ENCODE measurements at places on chromosomes 7 and 10. TPM values are rescaled to one million over a fixed set of nuclear protein-coding genes. Genes with fewer than 3 reads are reported as not detected.
A peak's percentile ranks its signal among the peaks of the same experiment; 100 is the strongest.

GRCh38 chr7:105297985-105298384, 90.7 kb downstream of the SRPK2 start:
- DNase-seq, result no peak

GIMAP1 gene
- not detected for total RNA-seq

DNA sequence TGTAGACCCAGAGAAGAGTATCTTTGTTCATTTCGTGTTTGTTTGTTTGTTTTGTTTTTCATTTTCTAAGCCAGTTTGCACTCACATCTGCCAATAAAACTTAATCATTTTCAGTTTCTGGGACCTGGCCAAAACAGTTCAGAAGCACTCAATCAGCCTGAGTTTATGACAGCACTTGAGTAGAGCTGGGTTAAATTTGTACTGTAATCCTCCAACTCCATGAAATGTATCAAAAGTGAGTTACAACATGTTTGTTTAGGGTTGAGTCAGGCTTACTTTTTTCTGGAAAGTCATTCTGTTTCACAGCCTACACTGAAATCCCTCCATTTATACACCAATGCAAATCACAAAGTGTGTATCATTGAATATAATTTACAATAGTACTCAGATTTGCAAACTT, 91.9 kb downstream of the ZWINT start:
- DNase-seq, result no peak

- no peak for DNase-seq
Observed at GRCh38 chr10:20988357-20988983, 91.4 kb upstream of the NEBL start.

GRCh38 chr10:24408365-24408764, 199.4 kb downstream of the KIAA1217 start:
- DNase-seq, result no peak

SPDYE1 gene
- total RNA-seq, result not detected

DNA sequence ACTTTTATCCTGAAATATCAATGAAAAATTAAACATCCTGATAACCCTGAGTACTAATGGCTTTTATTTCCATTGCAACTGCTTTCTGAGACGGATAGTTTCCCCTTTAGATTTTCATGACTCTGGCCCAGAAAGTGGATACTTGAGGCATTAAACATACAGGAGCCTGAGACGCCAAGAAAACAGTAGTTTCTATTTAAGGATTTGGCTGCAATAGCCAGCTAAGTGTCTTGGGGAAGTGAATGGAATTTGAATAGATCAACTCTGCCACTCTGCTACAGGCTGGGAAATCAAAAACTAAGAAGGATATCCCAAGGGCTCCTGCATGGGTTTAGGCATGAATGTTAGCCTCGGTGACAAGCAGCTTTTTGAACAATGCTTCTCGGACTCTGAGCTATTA, 24.7 kb upstream of the GPAM start:
- DNase-seq, result no peak

FXYD4 gene
- not detected for total RNA-seq

CALHM2 gene
- total RNA-seq, result not detected

GRCh38 chr7:27312820-27313219, 70.2 kb downstream of the EVX1 start:
- no peak for DNase-seq

PAPOLB gene
- total RNA-seq, result 0.07 TPM

- DNase-seq, result no peak
Observed at GRCh38 chr10:121216721-121217181, 365.6 kb downstream of the WDR11 start.

DNA sequence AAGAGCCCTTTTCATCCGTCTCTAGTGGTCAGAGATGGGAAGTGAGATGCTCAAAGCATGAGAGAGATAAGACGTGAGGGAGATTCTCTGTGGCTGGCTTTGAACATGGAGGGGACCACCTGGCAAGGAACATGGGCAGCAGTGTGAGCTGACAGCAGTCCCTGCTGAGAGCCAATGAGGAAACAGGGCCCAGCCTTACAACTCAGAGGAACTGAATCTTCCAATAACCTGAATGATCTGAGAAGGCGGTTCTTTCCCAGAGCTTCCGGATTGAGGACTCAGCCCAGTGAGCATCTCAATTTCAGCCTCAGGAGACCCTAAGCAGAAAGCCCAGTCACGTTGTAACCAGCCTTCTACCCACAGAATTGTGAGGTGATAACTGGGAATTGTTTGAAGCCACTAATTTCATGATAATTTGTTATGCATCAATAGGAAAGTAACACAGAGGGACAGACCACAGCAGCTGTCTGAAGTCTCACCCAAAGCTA, 33.9 kb upstream of the IKZF1 start:
- DNase-seq, result no peak

DNA sequence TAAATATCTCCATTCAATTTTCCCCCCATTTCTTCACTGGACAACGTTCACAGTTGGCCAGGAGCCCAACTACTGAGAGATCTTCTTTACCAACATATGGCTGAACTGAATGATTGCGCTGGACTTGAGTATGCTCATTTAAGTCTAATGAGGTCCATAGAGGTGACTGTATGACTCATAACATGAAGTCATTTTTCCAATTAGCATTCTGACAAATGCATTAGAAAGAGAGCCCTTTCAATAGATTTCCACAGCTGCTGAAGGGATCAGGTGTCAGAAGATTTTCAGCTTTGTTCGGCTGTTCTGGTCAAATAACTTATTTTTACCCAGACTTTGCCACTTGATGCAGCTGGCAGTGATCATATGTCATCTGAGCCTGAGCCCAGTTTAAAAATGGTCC, 438.0 kb downstream of the ETV1 start:
- no peak for DNase-seq

FAM25G gene
- total RNA-seq, result not detected

DNA sequence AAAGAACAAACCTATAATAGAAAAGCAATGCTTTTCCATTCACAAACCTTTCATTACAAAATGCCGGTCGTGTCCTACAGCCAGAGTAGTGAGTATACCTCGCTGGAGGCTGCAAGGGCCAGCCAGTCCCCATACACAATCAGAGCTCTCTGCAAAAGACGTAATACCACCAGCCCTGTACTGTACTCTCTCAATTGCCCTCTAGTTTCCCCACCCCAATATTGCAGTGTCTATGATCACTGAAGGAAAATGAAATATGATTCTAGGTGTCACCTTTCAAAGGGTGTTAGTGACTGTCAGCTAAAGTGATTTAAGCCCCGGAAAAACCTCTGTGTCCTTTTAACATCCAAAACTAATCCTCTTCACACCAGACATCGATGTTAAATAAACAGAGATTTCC, 24.8 kb downstream of the PLXNA4 start:
- no peak for DNase-seq

GRCh38 chr7:37674531-37674930, 9.0 kb upstream of the GPR141 start:
- DNase-seq, result no peak

DNA sequence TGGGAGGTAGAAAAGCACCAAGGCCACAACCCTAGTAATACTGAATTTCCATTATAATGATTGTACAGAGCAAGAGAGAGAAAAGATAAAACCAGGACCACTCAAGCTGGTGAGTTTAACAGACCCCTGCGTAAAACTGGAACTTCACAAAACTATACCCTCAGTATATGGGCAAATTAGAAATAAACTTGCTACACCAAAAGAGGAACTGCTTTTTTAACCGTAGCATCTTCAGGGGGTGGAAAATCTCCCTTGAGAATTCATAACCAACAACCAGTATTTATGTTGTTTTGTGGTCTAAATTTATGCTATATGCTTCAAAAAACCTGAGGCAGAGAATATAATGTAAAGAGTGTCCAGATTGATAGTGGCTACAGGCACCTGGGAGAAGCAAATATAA, 171.2 kb downstream of the SGMS1 start:
- peak; percentile 77 for DNase-seq
